Stimulated activated CD4-positive, alpha-beta T cell treated with anti-CD3 and anti-CD28 coated beads, TNF-alpha, amount 100 ng/mL, for 1 hour (primary cell): ENCODE measurements at places on chromosomes 4 and X.

- DNase-seq: no peak
Observed at GRCh38 chr4:81449015-81449414, 22.7 kb downstream of the RASGEF1B start.

- no peak for DNase-seq
Observed at GRCh38 chr4:155907556-155907955, 4.1 kb downstream of the TDO2 start.

DNA sequence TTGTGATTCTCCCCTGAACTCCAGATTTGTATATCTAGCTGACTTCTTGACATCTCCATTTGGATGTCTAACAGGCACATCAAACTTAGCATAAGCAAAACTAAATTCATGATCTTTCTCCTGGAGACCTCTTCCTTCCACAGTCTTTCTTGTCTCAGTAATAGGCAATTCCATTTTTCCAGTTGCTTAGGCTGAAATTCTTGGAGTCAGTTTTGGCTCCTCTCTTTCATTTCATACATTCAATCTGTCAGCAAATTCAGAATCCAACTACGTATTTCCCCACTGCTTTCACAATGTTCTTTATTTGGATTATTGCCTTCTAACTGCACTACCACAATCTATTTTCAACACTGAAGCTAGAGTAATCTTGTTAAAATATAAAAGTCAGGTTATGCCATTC, 219.9 kb upstream of the GLRA2 start:
- DNase-seq: no peak

DNA sequence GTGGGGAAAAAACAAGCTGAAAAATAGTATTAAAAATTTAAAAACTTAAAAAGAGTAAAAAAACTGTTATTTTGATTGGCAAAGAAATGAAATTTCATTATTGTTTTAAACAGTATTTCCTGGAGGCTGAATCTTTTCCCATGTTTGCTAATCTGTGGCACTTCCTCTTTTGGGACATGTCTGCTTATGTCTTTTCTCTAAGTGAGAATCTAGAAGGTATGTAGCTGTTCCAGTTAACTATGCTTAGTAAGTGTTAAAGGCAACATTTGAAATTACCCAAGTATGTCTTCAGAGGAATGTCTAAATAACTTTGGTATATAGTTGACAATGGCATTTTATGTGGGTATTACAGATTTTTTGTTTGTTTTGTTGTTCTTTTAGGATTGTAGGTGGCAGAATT, 81.6 kb upstream of the TBC1D9 start:
- no peak for DNase-seq

GRCh38 chrX:138775517-138775916, 64.0 kb upstream of the FGF13 start:
- no peak for DNase-seq

GRCh38 chr4:164780839-164781238, 26.9 kb downstream of the SMIM31 start:
- no peak for DNase-seq

- no peak for DNase-seq
Observed at GRCh38 chrX:353566-354535, 32.9 kb downstream of the PPP2R3B start.

DNA sequence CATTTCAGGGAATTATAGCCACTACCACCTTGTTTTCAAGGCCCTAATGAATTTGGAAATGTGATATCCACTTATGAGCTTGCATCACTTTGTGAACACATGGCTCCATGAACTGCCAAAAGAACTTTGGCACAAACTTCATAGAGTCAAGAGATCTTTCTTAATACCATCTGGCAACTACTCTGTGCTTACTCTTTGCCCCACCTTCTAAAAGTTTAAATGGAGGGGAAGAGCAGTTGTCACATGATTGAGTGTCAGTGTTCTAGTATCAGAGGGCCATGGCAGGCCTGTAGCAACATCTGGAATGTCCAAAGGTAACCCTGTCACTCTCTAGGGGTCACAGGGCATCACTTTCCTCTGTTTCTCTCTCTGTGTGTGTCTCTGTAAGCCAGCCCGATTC, 2.6 kb upstream of the ADH1B start:
- DNase-seq: no peak

DNA sequence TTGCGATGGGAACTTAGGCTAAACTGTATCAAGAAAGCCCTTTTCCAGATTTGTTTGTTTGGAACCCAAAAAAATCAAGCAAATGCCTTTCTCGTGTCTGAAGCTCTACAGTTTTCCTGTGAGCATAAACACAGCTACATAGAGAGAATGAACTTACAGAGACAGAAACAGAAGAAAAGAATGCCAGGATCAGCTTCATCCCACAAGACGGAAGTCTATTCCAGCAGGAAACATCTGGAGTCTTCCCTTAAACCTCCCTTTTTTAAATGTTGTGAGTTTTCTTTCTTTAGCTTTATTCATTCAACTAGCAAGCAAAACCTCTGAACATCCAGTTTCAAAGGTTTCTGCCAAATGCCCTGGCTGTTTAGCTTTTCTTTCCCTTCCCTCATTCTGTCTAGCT, 32.6 kb upstream of the ZFP42 start:
- DNase-seq: no peak

- DNase-seq: no peak
Observed at GRCh38 chr4:71389149-71389827, 50.5 kb downstream of the SLC4A4 start.

DNA sequence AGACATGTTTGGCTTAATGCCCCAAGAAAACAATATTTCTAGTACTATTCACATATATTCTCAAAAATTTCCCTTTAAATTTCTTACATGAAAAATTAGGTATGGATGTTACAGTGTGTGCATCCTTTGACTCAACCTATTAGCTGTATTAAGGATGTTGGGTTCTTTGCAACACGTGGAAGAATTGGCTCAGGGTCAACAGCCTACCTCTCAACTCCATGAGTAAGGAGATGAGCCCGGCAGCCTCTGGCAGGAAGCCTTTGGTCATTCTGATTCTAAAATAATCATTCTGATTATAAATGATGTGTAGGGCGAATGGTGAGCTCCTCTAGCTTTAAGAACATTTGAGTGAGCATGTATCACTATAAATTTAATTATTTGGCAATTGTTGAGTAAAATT, 148.0 kb upstream of the WDFY3 start:
- DNase-seq: no peak

DNA sequence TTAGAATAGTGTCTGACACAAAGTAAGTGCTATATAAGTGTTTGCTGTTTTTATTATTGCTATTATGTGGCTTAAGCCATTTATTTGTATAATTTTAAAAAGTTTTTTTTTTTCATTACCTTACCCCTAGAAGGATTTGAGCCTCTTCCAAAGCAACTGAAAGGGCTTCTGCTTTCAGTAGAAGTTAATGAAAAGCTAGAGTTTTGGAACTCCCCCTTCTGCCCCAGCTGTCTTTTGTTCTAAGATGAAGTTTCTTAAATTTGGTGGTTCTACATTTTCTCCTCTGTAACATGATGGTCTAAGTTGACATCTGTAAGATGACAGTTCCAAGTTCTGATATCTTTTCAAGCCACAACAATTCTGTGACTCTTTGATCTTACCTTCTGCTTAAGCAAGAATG, 30.3 kb downstream of the FHIP1A start:
- no peak for DNase-seq

GRCh38 chr4:158444621-158445020, 77.1 kb upstream of the RXFP1 start:
- DNase-seq: no peak

GRCh38 chr4:100968046-100968445, 379.3 kb downstream of the PPP3CA start:
- no peak for DNase-seq

DNA sequence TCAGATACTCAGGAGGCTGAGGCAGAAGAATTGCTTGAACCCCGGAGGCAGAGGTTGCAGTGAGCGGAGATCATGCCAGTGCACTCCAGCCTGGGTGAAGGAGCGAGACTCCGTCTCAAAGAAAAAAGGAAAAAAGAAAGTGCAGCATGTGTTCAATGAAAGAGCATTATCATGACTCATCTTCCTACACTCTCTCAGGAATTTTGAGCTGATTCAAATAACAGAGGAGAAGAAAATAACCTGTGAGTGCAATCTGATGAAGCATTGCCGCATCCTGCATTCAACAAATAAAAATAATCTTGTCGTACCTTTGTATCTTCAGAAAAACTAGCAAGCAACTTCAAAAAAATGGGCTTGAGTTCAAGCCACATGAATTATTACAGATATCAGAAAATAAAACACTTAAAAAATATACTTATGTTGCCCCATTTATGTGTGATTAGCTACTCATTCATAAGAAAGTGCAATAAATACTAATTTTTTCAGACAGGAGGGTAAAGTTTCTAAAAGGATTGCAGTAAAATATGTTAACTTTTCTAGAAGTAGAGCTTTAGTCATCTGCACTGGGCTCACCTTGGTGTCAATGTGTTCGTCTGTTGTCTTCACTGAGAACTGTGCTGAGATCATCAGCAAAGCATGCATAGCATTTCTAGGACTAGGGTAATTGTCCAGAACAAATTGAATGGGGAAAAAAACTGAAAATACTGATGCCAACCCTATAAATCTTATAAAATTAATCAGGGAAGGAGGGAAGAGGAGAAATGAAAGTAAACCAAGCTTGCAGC, 90.4 kb upstream of the VCX3B start:
- no peak for DNase-seq

GRCh38 chr4:6453688-6453990, 18.8 kb downstream of the PPP2R2C start:
- DNase-seq: no peak

GRCh38 chrX:130336531-130336930, 3.2 kb upstream of the SLC25A14 start:
- no peak for DNase-seq

DNA sequence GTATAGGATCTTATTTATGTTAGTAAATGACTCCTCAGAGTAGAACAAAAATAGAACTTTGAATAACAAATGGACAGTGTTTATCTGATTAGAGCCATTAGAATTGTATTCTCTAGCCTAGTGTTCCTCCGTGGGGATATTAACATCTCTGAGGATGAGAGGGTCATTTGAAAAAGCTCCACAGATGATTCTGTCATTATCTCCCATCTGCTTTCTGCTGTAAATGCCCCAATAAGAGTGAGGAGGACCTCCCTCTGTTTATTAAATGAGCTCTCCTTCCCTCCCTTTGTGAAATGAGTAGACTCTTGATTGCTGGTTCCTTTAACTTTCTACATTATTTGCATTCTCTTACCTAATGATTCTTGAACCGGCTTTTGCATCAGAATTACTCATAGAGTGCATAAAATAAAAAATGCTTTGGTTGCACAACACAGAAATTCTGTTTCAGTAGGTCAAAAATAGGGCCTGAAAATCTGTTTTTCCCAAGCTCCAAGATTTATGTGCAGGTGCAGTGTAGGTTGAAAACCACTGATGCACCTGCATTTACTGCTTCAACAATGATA, 18.0 kb downstream of the GC start:
- DNase-seq: no peak

- no peak for DNase-seq
Observed at GRCh38 chr4:139146926-139147629, 29.9 kb downstream of the ELF2 start.

- no peak for DNase-seq
Observed at GRCh38 chr4:14064984-14065383, 437.5 kb upstream of the BOD1L1 start.

GRCh38 chrX:44569122-44569521, 26.5 kb upstream of the FUNDC1 start:
- no peak for DNase-seq

GRCh38 chr4:67996127-67996526, 32.8 kb upstream of the TMPRSS11A start:
- no peak for DNase-seq

DNA sequence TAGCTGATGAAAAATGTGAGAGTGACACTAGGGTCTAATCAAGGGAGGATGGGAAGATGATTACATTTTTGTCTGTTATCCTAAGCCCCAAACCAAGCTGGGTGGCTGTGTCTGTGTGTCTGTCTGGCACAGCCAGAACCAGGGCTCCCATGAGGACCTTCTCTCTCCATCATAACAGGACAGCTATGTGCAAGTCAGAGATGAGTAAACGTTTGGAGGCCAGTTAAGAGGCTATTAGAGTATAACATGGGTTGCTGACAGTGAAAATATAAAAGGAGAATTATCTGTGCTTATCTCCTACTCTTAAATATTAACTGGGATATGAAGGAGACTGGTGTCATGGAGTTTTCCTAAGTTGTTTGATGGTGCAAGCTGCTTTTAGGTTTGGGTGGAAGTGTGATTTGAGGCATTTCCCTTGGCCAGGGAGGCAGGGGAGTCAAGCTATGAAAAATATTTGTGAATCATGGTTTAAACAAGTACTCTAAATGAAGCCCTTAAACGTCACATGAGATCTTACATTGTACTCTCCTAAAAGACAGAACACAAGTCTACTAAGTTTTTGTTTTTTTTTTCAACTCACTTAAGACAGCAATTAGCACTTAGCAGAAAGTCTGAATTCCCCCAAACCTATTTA, 156.2 kb downstream of the ENOX2 start:
- DNase-seq: no peak

DNA sequence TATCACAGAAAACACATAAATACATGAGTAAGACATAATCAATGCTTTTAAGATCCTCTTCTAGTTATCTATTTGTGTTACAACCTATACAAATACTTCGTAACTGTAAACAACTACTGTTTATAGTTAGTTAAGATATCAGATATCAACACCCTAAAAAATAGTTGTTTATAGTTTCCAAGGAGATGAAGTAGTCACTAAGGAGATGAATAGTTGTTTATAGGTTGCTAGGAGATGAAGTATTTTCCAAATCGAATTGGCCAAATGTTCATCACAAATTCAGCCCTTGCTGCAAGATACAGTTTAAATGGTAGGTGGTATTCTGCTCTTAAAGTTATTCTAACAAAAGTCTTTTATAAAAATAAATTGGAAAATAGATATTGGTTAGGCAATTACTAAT, 618.2 kb upstream of the PCDH10 start:
- DNase-seq: no peak

DNA sequence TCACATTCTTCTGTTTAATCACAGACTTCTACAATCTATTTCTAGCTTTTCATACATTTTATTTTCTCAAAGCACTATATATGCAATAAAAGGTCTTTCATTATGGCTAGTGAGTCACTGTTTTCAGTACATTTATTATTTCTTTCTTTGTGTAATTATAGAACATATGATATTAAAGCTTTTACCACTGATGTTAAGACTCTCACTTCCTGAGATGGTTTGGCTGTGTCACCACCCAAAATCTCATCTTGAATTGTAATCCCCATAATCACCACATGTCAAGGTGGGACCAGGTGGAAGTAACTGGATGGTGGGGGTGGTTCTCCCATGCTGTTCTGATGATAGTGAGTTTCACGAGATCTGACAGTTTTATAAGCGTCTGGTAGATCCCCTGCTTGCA, 41.9 kb downstream of the UBA6 start:
- DNase-seq: no peak

GRCh38 chr4:48904101-48904500, 2.5 kb downstream of the OCIAD2 start:
- no peak for DNase-seq

- no peak for DNase-seq
Observed at GRCh38 chr4:47939456-47939855, 25.1 kb upstream of the NFXL1 start.

- no peak for DNase-seq
Observed at GRCh38 chr4:6198768-6199421, 1.5 kb downstream of the JAKMIP1 start.

- DNase-seq: no peak
Observed at GRCh38 chr4:56187688-56188087, 199.6 kb downstream of the AASDH start.
